Calu3 (cell line): ENCODE measurements at places on chromosomes 11 and 22. TPM values are rescaled to one million over a fixed set of nuclear protein-coding genes. Genes with fewer than 3 reads are reported as not detected.

NUP160 gene
- 50.6 and 54.7 TPM in 2 replicates for total RNA-seq

GPHA2 gene
- not detected in 2 replicates for total RNA-seq

PTPN5 gene
- not detected in 2 replicates for total RNA-seq

KCTD14 gene
- 13.2 and 17.6 TPM in 2 replicates for total RNA-seq

ENTHD1 gene
- total RNA-seq, result not detected in 2 replicates

HEPHL1 gene
- not detected in 2 replicates for total RNA-seq

ELFN2 gene
- total RNA-seq, result 1.5 and 2.8 TPM in 2 replicates

GANAB gene
- 356 and 377 TPM in 2 replicates for total RNA-seq

AGBL2 gene
- total RNA-seq, result 3.2 and 6.1 TPM in 2 replicates

GGT5 gene
- total RNA-seq, result 0.28 and 0.64 TPM in 2 replicates

MFNG gene
- total RNA-seq, result 19.0 and 22.1 TPM in 2 replicates

KIAA1671 gene
- total RNA-seq, result 63.1 and 67.4 TPM in 2 replicates

RIMBP3B gene
- 0.17 TPM in 1 of 2 replicates, not detected in the other for total RNA-seq

NCF4 gene
- total RNA-seq, result 0.54 TPM in 1 of 2 replicates, not detected in the other

TREH gene
- 0.21 and 0.49 TPM in 2 replicates for total RNA-seq

DEFB131B gene
- total RNA-seq, result not detected in 2 replicates

LMO1 gene
- total RNA-seq, result not detected in 2 replicates

SLC39A13 gene
- 23.8 and 24.3 TPM in 2 replicates for total RNA-seq

FZD4 gene
- total RNA-seq, result 2.5 and 2.7 TPM in 2 replicates

HBD gene
- total RNA-seq, result not detected in 2 replicates

HTR3A gene
- total RNA-seq, result 0.42 TPM in 1 of 2 replicates, not detected in the other

ESAM gene
- total RNA-seq, result 1.0 and 1.1 TPM in 2 replicates

SLCO2B1 gene
- total RNA-seq, result 0.27 and 0.31 TPM in 2 replicates

PRMT3 gene
- 23.1 and 24.0 TPM in 2 replicates for total RNA-seq

KDM4D gene
- total RNA-seq, result 0.68 and 1.2 TPM in 2 replicates

L3MBTL2 gene
- total RNA-seq, result 27.0 and 28.2 TPM in 2 replicates

TMEM191C gene
- total RNA-seq, result 2.2 and 2.6 TPM in 2 replicates
